ENCODE measurements at places on chromosomes 7 and 10.

- no peak for DNase-seq
These were observed 18.9 kb downstream of the IFT22 start for GRCh38 chr7:101302641-101303101.

- DNase-seq: no peak
These were observed 2.6 kb upstream of the ZNF746 start for GRCh38 chr7:149500201-149500600.

GRCh38 chr7:54090652-54091213, 451.4 kb upstream of the VSTM2A start:
- DNase-seq: no peak

- no peak for DNase-seq
These were observed 222.0 kb downstream of the PRPF18 start for GRCh38 chr10:13808556-13809391.

DNA sequence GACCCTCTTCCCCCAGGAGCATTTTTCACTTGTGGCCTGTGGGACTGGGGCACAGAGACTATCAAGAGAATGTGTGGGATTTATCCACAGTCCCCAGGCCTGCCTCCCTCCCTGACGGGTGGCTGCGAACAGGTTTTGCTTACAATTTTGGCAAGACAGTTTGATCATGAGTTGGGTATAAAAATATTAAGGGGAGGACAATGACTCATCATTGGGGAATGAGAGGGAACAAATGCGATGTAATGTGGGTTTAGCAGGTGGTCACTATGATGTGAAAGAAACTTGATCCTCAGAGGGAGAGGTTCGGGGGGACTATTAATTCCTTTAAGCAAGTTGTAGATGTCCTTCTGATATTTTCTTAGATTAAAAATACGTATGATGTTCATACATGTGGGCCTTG, 52.2 kb downstream of the EMX2 start:
- no peak for DNase-seq

DNA sequence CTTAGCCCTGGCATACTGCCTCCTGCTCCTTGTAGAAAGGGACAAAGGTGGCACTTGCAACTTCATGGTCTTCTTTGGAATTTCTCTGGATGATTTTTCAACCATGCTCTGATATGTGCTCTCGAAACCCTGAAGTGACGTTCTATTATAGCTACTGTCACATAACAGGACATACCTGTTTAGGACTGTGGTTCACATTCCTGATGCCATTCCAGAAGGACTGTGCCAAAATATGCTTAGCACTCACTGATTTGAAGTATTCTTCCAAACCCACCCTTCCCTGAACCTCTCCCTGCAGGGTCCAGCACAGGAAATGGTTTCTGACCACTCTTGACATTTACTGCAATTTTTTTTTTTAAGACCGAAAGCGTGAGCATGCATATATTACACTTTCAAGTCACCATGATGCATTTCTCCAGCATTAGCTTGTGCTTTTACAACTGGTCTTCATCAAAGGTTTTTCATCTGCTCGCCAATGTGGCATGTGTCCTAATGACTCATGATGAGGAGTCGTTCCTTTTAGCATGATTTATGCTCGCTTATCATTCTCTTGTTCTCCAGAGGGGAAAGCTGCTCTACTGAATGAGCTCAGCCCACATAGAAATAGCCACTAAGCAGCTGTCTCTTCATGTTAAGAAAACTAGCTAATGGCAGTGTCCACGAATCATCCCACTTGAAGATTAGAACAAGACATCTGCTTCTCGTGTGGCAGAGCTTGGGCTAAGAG, 135.2 kb downstream of the ADAM12 start:
- no peak for DNase-seq

- DNase-seq: peak; percentile 15
These were observed 97.2 kb upstream of the INSYN2A start for GRCh38 chr10:127293640-127294039.

- peak; percentile 61 for DNase-seq
These were observed at the start of gene PRKAR2B for GRCh38 chr7:107044347-107045194. Gene PRKAR2B, plus strand, starts transcription at chr7:107044705. Its CDS starts 203 bp downstream, at chr7:107044908.

GRCh38 chr10:7444551-7445121, 33.8 kb upstream of the SFMBT2 start:
- DNase-seq: no peak

- DNase-seq: no peak
These were observed 567.8 kb downstream of the IPMK start for GRCh38 chr10:57699944-57700343.

DNA sequence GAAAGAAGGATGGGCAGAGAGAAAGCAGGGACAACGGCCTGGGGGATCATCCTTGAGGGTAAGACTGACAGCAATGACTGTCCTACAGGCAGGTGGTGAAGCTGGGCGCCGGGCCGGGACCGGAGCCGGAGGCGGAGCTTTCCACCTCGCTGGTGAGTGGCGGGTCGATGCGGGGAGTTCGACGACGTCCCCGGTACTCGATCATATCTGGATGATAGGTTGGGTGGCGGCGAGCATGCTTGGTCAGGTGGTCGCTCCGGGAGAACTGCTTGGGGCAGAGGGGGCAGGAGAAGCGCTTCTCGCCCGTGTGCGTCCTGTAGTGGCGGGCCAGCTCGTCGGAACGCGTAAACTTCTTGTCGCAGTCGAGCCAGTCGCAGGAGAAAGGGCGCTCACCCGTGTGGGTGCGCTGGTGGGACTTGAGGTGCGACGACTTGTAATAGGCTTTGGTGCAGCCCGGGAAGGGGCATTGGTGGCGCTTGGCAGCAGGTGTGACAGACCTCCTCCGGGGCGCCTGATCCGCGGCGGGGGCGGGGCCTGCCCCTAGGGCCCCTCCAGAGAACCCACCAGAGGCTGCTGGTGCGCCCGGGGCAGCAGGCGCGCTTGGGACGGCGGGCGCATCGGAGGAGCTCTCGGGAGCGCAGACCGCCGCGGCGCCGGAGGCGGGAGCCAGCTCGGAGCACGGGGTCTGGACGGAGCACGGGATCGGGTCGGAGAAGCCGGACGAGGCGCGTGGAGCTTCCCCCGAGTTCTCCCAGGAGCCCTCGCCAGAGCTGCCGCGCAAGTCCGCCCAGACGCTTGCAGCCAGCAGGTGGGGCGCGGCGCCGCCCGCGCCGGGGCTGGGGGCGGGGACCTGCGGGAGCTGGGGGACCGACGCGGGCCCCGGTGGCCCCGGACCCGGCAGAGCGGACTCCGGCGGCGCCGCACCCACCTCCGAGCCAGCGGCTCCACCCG, 752 bp downstream of the KLF14 start:
- DNase-seq: peak; percentile 1

GRCh38 chr7:99380032-99380822, 5.7 kb downstream of the ARPC1B start:
- no peak for DNase-seq

- DNase-seq: no peak
These were observed 2.4 kb downstream of the TLL2 start for GRCh38 chr10:96511044-96511945.

GRCh38 chr10:21522631-21523406, 2.7 kb downstream of the SKIDA1 start:
- no peak for DNase-seq

- no peak for DNase-seq
These were observed 551.2 kb upstream of the ANKRD30A start for GRCh38 chr10:36574207-36574606.

DNA sequence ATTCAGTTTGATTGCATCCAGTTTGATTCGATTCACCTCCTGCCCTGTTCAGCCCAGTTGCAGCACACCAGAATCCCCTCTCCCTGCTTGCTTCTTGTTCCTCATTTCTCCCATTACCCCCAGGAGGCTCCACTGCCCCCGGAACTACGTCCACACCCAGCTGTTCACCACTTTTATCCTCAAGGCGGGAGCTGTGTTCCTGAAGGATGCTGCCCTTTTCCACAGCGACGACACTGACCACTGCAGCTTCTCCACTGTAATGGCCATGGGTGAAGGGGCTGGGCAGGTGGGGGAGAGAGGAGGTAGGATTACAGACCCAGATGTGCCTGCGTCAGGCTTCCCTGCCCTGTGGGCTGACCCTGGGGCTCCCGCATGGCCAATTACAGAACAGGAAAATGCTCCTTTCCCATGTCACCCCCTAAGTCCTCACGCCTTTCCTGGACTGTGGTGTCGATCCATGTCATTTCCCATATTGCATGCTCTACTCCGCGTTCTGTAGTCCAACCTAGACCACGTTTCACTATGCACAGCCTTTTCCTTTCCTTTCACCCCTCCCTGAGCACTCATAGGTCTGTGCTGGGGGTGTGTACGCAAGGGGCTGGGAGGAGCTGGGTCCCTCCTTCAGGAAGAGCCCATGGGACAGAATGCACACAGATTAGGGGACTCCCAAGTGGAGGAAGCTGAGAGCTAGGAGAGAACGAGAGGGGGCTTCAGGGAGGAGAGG, 8.2 kb downstream of the GHRHR start:
- no peak for DNase-seq

DNA sequence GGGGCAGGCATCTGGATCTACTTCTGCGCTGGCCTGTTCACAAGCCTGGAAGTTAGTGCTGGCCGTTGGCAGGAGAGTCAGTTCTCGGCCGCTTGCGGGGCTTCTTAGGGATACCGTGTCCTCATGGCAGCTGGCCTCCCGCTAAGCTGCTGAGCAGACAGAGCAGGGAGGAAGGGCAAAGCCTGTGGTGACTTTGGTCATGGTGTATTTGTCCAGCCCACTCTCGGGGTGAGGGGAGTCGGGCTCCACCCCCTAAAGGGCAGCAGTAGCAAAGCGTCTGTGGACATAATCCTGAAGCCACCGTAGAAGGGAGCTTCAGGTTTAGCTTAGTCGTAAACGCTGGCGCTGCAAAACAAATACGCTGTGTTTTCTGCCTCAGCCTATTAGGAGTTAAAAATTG, 12.2 kb downstream of the UBE3C start:
- DNase-seq: no peak

DNA sequence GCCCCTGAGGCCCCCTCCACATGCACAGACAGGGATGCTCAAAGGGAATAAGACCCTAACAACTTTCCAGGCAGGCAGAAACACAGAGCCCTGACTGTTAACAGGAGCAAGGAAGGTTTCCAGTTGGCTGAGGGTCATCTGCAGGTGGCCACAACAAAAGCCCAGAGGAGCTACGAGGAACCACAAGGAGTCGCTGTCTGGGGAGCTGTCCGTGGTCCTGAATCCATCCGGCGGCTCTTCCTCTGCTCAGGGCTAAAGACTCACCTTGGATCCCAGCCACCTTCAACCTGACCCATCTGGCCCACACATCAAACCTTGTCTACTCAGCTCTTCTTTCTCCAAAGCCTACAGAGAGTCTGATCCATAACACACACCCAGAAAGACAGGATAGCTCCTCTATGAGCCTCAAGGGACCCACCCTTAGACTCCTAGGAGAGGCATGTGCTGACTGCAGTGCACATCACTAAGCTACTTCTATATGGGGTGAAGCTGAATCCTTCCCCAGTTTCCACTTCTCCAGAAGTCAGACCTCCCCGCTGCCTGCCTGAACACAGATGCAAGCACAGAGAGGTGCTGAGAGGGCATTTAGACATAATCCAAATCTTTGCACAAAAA, 104.0 kb downstream of the SLIT1 start:
- DNase-seq: no peak

DNA sequence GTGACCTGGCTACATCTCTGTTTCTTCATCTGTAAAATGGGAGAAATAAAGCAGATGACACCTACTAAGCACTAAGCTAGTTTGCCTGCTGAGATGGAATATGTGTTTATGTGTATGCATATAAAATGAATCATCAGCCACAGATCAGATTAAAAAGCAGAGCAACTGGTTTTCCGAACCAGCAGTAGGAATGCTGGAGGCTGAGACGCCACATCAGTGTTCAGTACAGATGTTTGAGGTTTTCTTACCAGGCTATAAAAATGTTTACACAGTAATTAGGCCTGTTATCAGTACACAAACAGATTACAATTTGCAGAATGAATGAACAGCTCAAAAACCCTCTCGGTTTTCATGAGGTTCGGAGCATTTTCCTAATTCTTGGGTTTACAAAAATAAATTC, 85.8 kb downstream of the CALN1 start:
- no peak for DNase-seq

GRCh38 chr10:92208157-92208720, 82.6 kb downstream of the CPEB3 start:
- DNase-seq: no peak

DNA sequence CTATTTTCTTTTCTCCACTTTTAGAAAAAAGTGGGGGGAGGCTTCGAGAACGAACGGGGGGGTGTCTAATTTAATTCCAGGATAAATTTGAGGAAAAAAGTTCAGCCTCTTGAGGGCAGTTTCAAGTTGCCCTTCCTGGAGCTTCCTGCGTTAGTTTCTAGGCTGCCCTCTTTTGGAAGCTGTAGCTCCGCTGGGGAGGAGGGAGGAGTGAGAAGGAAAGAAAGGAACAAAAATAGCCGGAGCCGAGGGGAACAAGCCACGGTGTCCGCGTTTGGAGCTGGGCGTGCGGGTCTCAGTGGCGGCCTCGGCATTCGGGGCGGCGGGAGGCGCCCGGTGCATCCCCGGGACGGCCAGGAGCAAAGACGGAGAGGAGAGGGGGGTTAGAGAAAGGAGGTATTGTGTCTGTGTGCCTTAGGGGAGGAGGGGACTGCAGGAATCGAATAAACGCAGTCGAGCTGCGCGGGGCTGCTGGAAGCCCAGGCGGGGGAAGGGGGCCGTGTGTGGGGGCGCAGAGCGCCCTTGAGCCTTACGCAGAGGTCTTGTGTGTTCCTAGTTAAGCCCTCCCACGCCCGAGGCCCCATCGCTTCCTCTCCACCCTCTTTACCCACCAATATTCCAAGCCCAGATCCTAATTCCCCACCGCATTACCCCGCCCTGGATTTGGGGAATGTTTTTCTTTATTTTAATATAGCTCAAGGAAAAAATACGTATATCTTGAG, 2.0 kb upstream of the TNRC18 start:
- DNase-seq: no peak

DNA sequence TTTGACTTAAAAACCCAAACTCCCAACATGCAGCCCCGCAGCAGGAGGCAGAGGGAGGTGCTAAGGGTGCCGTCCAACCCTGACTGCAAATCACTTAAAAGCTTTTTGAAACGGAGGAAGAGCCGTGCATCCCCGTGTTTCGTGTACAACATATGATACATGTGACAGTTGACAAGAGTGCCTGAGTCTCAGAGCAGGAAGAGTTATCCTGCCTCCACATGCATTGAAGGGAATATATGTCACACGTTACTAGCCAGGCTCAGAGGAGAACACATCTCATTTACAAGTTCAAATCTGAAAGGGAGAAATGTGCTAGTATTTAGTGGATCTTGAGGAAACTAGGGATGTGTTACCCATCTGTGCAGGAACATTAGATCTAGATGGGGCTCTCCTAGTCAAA, 69.9 kb downstream of the SDK1 start:
- no peak for DNase-seq

GRCh38 chr7:99142727-99143520, 984 bp downstream of the SMURF1 start:
- DNase-seq: peak; percentile 89

- no peak for DNase-seq
These were observed 68.6 kb upstream of the CACUL1 start for GRCh38 chr10:118823256-118823907.

- DNase-seq: no peak
These were observed 355.1 kb upstream of the MBL2 start for GRCh38 chr10:53127686-53128085.

GRCh38 chr10:83050815-83051214, 1088.5 kb upstream of the GHITM start:
- DNase-seq: no peak

GRCh38 chr10:60384708-60385398, 4.8 kb downstream of the ANK3 start:
- no peak for DNase-seq

- no peak for DNase-seq
These were observed 25.9 kb upstream of the GTPBP4 start for GRCh38 chr10:962342-962741.

GRCh38 chr7:92306153-92306552, 60.4 kb downstream of the ANKIB1 start:
- no peak for DNase-seq

All from T-helper 22 cell (primary cell).